ENCODE measurements at places on chromosomes 1 and 21.

DNA sequence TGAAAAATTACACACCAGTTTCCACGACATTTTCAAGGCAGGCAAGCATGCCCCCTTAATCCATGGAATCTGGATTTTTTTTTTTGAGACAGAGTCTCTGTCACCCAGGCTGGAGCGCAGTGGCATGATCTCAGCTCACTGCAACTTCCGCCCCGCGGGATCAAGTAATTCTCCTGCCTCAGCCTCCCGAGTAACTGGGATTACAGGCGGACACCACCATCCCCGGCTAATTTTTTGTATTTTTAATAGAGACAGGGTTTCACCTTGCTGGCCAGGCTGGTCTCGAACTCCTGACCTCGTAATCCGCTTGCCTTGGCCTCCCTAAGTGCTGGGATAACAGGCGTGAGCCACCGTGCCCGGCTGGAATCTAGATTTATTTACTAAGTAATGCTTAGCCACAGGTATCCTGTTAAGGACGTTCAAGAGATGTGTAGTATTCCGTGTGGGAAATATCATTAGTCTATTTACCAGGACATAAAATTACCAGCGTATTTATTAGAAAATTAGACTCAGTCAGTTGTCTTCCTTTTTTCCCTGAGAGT lies 2.5 kb downstream of the IFI44 start:
- DNase-seq = no peak

- no peak for DNase-seq
Measured at GRCh38 chr21:38243732-38244406, 12.9 kb upstream of the KCNJ15 start.

DNA sequence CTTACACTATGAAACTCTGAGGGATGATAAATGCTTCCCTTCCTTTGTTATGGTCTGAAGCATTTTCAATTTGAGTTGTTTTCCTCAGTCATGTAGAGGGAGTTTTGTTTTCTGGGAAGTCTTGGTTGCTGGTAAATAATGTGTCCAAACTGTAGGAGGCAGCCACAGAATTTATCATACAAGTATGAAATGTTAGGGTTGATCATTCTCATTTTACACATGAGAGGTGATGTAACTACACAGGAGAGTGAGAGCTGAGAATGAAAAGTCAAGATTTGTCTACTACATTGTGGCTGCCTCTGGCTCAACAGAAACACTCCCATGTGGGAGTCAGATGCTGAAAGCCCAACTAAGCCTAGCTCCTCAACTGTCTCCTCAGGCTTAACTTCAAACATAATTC lies 182.5 kb upstream of the SGIP1 start:
- no peak for DNase-seq

- no peak for DNase-seq
Measured at GRCh38 chr1:38615680-38616079, 243.9 kb downstream of the RRAGC start.

DNA sequence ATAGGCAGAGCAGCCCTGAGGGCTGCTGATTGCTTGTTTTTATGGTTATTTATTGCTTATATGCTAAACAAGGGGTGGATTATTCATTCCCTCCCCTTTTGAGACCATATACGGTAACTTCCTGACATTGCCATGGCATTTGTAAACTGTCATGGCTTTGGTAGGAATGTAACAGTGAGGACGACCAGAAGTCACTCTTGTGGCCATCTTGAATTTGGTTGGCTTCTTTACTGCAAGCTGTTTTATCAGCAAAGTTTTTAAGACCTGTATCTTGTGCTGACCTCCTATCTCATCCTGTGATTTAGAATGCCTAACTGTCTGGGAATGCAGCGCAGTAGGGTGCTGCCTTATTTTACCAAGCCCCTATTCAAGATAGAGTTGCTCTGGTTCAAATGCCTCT lies 531.8 kb upstream of the PRMT6 start:
- DNase-seq = no peak

DNA sequence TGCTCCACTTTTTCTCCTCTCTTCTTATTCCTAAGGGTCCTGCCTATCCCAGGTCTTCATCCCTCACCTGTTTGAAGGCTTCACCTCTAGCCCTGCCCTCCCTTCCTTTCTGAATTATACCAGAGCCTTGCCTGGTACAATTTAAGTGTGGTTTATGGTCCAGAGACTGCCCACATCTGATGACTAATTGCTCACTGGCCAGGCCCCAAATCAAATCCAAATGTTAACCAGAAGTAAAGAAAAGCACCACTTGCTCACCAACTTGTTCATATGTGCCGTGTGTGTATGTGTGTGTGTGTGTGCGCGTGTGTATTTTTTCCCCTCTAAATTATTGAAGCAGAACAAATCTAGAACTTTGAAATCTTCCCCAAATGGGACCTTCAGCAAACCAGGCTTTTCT lies 26.4 kb downstream of the MYOM3 start:
- DNase-seq = no peak

- peak; percentile 42 for DNase-seq
Measured at GRCh38 chr1:181044449-181044966, 10.7 kb downstream of the MR1 start.

- DNase-seq = no peak
Measured at GRCh38 chr1:229017091-229017490, 253.8 kb upstream of the RAB4A start.

DNA sequence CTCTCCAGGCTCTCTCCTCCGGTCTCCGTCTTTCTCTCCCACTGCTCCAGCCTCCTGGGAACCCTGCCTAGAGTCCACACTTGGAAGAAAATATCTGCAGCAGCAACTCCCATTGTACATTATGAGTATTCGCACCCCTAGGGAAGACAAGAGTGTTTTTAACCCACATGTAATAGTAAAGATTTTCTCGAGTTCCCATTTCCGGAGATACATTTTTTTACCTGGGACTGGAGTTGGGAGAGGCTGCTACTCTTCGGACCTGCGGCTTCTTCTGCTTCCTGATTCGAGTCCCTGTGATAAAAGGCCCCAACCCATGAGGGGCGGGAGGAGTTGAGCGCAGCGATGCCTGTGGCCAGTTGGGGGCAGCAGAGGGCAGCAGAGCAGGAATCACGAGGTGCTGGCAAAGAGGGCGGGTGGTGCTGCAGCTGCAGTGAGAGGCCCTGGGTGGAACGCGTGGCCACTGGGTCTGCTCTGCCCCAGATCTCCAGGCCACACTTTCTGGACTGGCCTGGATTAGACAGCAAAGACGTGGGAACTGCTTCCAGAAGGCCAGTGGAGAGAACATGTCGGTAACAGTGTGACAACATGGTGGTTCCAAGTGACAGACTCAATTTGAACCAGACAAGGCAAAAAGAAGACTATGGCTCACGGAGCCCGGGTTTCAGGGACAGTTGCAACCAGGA lies 221.0 kb upstream of the CSF3R start:
- peak; percentile 37 for DNase-seq

GRCh38 chr1:234681065-234681464 lies 71.1 kb upstream of the IRF2BP2 start:
- DNase-seq = no peak

- no peak for DNase-seq
Measured at GRCh38 chr1:113567427-113567826, 177.1 kb downstream of the MAGI3 start.

DNA sequence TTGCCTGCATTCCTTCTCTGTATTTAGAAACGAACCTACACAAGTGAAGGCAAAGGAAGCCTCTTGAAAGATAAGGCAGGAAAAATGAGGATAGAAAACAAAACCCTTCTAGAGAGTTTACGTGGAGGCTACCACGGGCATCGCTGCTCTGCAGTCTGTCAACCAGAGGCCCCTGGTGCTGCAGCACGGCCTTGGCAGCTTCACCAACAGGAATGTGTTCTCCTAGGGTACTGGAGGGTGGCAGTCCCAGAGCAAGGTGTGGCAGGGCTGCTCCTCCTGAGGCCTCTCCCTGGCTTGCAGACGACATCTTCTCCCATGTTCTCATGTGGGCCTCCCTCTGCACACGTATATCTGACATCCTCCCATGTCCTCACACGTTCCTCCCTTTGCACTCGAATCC lies 57.6 kb upstream of the SAMD11 start:
- no peak for DNase-seq

DNA sequence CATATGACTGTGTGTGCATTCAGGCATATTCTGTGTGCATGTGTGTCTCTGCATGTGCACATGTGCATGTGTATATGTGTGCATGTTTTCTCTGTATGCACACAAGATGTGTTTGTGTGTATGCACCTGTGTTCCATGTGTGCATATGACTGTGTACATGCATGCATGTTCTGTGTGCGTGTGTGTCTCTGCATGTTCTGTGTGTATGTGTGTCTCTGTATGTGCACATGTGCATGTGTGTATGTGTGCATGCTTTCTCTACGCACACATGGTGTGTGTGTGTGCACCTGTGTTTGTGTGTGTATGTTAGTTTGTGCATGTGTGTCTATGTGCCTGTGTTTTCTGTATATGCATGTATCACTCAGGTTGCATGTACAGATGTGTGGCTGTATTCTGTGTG lies 42.3 kb downstream of the AJAP1 start:
- DNase-seq = no peak

GRCh38 chr1:203158423-203158822 lies 17.2 kb downstream of the MYBPH start:
- no peak for DNase-seq

GRCh38 chr1:67652800-67653199 lies 32.2 kb upstream of the GADD45A start:
- no peak for DNase-seq

- DNase-seq = no peak
Measured at GRCh38 chr1:34346128-34346527, 169.4 kb downstream of the C1orf94 start.

DNA sequence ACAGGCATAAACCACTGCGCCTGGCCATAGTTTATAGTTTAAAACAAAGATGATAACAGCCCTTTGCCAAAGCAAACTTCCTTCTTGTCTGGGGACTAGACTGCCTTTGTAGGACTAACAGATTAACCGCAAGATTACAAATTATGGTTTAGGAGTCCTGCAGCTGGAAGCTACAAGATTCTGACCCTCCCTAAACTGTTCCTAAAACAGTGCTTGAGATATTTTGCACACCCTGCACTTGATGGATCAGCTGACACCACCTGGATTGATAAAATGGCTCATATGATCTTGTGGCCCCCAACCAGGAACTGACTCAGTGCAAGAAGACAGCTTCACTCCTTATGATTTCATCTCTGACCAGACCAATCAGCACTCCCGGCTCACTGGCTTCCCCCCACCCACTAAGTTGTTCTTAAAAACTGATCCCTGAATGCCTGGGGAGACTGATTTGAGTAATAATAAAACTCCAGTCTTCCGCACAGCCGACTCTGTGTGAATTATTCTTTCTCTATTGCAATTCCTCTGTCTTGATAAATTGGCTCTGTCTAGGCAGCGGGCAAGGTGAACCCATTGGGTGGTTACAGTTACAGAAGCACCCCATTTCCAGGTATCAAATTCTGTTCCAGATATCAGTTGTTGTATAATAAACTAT lies 13.8 kb upstream of the RNF11 start:
- no peak for DNase-seq

DNA sequence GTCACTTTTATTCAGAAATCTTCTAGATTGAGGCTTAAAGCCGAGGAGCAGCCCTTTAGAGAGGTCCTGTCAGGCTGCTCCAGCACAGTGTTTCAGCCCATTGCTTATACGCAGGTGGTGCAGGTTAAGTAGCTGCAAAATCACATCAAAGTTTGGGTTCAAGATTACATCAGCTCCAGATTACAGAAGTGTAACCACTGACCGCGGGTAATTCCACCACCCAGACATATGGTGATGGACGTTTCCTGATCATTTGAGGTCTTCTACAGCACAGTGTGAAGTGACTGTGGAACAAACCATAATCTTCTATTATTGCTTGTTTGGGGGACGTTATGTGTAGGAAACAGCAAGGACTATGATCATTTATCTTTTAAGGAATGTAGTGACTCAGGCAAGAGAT lies 11.8 kb downstream of the C1orf115 start:
- no peak for DNase-seq

GRCh38 chr1:176696109-176696508 lies 233.1 kb downstream of the PAPPA2 start:
- no peak for DNase-seq

DNA sequence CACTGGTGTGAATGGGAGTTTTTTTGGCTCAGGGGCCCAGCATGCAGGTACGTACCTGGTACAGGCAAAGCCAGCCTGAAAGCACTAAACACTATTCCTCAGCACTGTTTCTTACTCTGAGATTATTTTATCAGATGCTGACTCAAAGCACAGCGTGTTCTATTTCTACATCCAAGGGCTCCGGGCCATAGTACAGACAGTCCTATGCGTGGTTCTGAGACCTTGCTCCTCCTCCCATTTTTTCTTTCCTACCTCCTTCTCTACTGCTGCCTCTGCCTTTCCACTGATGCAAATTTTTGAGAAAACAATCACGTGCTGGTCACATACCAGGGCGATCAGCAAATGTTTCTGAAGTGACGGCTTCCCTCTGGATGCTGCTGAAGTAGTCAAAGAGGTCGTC lies 36.3 kb downstream of the PDPN start:
- DNase-seq = no peak

- no peak for DNase-seq
Measured at GRCh38 chr1:106944721-106945120, 111.8 kb upstream of the PRMT6 start.

DNA sequence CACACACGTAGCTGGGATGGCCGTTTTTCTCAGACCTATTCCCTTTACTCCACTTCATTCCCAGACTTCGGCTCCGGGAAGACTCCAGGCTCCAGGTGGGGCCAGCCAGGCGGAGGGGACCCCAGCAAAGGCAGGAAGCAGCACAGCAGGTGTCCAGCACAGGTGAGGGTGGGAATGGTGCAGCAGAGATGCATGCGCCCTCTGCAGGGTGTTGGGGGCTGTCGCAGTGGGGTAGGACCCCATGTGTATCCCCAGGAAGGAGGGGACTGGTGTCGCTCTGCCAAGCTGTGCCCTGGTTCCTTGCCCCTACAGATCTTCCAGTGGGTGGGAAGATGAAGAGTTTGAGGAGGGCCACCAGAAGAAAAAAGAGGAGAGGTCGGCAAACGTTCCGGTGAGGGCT lies 5.3 kb downstream of the TTC24 start:
- no peak for DNase-seq

GRCh38 chr1:151054971-151055547 lies 4.4 kb downstream of the CDC42SE1 start:
- no peak for DNase-seq

- DNase-seq = no peak
Measured at GRCh38 chr1:183467687-183468086, 4.6 kb upstream of the SMG7 start.

DNA sequence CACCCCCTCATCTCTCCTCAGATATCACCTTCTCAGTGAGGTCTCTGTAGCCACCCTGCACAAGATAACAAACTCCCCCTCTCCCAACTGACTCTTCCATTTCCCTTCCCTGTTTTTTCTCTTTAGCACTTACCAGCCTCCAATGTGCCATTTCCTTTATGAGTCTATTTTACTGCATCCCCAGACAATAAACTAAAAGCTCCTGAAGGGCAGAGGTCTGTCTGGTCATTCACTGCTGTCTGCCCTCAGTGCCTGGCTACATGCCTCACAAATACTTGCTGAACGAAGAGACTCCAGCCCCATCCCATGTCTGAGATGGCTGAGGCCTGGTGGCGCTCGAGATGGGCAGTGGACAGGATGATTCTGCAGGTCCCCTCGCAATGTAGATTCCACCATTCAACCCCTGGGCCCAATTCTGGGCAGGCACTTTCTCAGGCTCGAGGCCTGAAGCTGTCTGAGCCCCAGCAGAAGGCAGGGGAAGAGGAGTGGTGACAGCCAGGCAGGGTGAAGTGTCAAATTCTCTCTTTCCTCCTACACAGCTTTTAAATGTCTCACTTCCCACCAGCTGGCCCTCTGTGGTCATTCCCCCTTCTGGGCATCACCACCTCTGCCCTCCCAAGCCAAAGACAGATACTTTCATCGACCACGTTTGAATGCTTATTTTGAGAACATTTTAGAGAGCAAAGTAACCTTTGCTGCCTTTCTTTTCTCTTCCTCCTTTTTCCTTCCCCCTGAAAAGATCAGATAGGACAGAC lies 6.6 kb downstream of the LRRN2 start:
- no peak for DNase-seq

GRCh38 chr1:19960591-19960990 lies 18.8 kb downstream of the PLA2G2A start:
- no peak for DNase-seq

All from activated CD8-positive, alpha-beta memory T cell treated with anti-CD3 and anti-CD28 coated beads, Interleukin-2, amount 50 U/mL, for 4 hours (primary cell).